Body of pancreas (tissue), 4 donors: ENCODE measurements at places on chromosomes 11 and 22.
A peak's percentile ranks its signal among the peaks of the same experiment; 100 is the strongest.

- DNase-seq: no peak
Measured at GRCh38 chr11:27313157-27313821, 49.7 kb downstream of the CCDC34 start.

GRCh38 chr11:32318071-32319055, 117.0 kb downstream of the WT1 start:
- DNase-seq: no peak

DNA sequence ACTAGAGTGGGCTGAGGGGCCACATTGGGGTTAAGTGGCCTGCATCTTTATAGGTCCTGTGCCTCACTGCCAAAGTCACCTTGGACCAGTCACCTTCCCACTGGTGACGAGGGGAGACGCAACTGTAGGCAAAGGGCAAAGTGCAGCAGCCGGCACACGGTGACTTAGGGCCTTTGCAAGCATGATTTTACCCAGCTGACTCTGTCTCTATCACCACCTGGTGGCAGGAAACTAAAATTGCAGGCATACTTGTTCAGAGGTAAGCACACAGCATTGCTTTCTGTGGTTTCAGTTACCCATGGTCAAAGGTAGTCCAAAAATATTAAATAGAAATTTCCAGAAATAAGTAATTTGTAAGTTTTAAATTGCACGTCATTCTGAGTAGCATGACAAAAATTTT, 1164.4 kb downstream of the BRD1 start:
- DNase-seq: no peak

GRCh38 chr22:46113110-46113909, 37.0 kb upstream of the PPARA start:
- no peak for DNase-seq

DNA sequence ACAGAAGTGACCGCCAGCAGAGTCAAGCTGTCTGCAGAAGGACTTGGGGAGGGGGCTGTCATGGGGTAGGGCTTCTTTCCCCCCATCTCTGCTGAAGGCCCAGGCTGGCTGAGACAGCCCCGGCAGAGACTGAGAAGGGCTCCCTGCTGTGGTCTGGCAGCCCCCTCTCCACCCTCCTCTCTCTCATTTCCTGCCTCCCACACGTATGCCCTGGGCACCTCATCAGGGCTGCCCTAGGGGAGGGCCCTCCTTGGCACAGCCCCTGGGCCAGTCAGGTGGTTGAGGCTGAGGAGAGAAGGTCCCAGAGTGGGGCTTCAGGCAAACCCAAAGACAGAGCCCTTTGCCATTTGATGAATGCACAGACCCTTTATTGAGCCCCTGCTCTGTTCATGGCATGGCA, 3.6 kb downstream of the RASD2 start:
- no peak for DNase-seq

DNA sequence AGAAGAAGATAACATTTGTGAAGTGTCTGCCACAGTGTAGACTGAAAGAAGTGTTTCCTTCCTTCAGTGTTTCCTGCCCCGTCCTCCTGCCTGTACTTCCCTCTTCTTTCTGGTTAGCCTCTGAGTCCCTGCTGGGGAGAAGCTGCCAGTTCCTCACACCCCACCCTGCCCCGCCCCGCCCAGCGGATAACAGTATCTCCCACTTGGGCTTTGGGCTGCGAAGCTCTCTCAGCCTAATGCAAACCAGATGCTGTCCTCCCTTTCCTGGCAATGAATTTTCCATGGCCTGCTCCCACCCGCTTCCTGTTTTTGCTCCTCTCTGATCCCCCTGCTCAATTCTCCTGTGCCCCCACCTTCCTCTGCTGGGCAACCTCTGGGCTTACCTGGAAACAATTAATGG, 5.2 kb upstream of the RAB3IL1 start:
- DNase-seq: peak; percentile 68

DNA sequence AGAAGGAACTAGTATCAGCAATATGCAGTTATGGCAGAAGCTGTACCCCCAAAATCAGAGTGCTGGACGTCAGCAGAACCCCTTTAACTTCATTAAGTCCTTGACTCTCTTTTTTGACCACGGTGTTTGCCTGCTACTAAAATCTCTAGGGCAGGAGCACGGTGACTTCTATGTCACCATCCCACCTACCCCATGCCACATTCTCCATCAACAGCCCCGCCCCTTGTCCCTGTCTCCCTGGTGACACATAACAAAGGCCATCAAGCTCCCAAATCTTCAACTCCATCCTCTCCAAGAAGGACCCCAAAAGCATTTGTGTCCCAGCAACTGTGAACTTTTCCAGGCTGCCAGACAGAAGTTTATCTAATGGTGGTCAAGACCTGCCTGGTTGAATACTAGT, 894 bp downstream of the ADA2 start:
- no peak for DNase-seq

DNA sequence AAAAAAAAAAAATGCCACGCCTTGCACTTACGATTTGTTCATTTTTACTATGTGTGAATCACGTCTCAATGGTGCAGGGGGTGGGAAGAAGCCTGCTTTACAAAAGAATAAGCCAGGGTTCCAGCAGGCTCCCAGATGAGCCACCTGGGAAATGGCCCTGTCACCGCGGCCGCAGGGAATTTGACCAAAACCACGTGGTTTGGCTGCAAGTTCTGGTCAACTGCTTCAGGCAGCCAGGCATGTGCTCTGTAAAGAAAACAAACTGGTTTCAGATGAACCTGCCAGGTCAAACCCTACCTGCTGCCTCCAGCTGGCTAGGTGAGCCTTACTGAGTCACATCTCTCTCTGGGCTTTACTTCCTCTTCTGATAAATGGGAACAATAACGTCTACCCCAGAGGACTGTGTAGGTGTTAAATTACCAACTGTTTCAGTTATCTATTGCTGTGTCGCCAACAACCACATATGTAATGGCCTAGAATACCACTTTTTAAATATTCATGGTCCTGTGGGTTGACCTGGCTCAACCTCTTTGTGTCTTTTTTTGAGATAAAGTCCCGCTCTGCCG, 30.5 kb upstream of the GCAT start:
- DNase-seq: peak; percentile 86

- DNase-seq: no peak
Measured at GRCh38 chr22:44545773-44546172, 47.7 kb upstream of the RTL6 start.

DNA sequence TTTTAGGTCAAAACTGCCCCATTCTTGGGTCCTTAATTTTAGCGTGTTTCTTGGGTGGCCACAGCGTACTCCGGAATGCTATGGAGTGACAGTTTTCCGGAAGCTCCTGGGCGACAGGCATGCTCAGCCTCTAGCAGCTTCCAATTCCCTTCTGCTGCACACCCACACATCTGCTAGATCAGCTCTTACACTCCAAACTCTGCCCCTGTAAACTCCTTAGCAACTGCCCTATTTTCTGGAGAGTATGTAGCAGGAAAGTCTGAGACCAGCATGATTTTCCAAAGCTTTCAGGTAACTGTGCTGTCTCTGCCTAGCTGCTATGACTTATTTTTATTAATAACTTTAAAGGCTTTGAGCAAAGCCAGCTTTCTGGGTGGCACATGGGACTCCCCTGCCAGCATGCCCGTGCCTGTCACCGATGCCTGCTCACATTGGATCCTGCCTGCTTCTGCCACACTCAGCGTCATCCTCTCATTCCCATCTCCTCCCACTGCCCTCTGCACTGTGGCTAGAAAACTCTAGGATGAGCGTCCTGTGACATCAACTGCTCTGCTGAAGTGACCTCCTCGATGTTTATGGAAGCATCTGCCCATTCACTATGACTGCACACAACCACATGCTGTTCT, 17.3 kb downstream of the TOLLIP start:
- no peak for DNase-seq

DNA sequence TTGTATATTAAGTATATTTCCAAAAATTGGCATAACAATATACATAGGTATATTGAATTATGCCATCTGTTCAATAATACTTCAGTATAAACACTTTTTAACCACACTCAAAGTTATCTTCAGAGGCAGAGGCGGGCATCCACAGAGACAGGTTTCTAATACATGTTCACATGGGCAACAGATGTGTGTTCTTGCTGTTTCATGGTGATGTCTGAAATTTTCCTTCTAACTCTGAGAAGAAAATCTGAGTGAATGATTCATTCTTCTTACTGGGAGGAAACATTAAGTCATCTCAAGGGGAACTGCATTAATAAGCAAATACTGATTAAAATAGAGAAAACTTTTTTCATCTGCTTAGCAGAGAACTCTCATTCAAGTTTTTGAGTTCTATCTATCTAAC, 1074.5 kb downstream of the LRRC4C start:
- DNase-seq: no peak

DNA sequence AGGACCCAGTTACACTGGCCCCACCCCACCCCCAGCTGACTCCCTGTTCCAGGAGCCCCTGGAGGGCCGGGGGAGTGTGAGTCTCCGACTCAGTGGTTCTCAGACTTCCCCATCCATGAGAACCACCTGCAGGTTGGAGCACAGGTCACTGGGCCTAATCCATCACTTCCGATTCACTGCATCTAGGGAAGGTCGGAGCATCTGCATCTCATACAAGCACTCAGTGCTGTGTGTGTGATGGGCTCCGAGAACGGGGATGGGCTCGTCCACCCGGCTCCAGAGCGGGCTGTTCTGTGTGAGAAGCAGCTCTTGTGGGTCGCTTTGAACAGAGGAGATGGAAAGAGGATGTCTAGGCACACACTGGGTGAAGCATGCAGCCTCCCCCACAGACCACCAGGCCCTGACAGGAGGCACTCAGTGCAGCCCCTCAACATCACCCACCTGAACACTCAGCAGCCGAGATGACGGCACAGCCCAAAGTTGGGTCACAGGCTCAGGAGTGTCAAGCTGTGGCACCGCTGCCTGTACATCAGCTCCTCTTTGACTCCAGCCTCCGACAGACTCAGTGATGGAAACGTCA, 541.4 kb downstream of the BRD1 start:
- DNase-seq: no peak

GRCh38 chr11:64534391-64534801, 56.6 kb upstream of the SLC22A12 start:
- DNase-seq: no peak

GRCh38 chr11:48066881-48067800, 86.8 kb downstream of the PTPRJ start:
- DNase-seq: no peak

DNA sequence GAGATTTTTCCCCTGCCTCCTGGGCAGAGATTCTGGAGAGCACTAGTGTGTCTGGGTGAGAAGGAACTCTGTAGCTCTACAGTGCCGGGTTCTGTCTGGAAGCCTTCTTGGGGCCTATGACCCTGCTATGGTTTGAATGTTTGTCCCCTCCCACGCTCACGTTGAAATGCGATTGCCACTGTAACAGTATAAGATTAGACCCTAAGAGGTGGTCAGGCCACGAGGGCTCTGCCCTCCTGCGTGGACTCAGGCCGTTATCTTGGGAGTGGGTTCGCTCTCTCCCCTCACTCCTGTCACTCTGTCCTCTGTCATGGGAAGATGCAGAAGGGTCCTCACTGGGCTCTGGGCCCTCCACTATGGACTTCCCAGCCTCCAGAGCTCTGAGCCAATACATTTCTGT, 3.5 kb downstream of the AP5B1 start:
- DNase-seq: no peak

DNA sequence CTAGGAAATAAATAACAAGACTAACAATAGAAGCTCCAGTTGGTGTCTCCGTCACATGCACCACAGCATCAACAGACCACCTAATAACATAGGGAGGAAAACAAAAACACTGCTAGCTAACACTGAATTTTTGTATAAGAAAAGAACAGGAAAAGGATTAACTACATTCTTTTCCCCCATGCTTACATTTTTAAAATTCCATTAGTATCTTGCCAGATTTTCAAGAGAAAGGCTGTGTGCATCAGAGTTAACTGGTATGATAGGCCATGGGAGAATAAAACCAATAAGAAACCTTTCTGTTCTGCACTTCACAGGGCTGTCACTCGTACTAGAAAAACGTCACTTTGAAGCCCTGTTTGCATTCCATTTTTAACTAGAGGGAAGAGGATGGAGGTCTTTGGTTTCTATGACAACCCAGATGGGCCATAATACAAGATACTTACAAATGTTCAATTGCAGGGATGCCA, 79.0 kb downstream of the LARGE2 start:
- no peak for DNase-seq

GRCh38 chr11:83456566-83456965, 170.4 kb upstream of the CCDC90B start:
- no peak for DNase-seq

GRCh38 chr11:17388609-17389210, at the start of gene KCNJ11:
KCNJ11 (minus strand) TSS chr11:17388659; CDS start chr11:17388091, 568 bp downstream.
- peak; percentile 55 for DNase-seq

DNA sequence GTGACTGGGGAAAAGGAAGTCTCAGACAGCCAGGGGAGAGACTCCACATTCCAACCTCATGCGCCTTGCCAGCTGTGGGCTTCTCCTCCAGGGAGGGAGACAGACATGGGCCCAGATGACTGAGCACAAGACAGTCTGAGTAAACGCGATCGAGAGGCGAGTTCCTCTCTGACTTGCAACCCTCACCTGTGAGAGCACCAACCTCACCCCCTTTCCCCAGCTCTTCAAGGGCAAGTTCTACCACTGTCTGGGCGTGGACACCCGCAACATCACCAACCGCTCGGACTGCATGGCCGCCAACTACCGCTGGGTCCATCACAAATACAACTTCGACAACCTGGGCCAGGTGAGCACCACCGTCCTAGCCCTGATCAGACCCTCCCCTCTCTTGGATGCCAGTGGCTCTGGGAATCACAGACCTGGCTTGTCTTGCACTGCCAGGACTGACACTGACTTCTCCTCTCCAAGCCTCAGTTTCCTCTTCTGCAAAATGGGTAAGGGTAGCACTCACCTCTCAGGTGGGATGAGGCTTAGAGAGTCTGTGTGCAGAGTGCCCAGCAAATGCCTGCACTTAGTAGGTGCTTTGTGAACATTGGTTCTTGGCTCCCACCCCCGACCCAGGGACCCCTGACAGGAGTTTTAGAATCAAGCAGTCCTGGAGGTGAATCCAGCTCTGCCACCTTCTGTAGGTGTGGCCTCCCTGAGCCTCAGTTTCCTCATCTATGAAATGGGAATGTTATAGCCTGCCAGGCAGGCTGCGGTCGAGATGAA, 95.3 kb downstream of the CACNA1I start:
- DNase-seq: no peak

DNA sequence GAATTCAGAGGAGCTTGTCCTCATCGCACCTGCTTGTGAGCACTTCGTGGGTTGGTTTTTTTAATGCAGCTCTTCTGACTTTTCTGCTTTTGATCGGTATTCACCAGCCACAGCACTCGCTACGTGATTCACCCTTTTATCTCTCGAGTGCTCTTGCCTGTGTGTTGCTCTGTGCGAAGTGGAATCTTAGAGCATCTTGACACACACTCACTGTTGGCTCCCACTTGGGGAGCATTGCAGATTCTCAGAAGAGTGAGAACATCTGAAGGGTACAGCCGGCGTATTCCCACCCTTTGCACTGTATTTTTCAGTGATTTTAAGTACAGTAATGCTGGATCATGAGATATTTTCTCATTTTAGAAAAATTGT, 10.9 kb downstream of the TNNT3 start:
- no peak for DNase-seq

- DNase-seq: no peak
Measured at GRCh38 chr22:46931414-46931813, 169.0 kb downstream of the TBC1D22A start.
